ENCODE measurements at places on chromosomes 2 and 18.

DNA sequence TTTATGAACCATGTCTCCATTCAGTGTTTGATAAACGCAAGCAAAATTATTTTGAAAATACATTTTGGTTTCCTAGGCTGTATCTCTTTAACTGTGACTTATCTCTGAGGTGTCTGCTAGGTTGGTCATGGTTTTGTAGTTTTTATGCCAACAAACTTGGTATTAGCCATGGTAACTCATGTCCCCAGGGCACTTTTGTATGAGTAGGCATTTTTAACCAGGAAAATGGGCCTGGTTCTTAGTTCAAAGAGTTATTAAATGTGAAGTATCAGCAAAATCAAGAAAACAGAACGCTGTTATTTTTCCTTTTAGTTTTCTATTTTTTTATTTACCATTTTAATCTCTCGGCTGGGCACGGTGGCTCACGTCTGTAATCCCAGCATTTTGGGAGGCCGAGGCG, 179.3 kb upstream of the LHCGR start:
- DNase-seq: no peak

GRCh38 chr18:38470421-38470820, 904.8 kb upstream of the CELF4 start:
- DNase-seq: no peak

- DNase-seq: no peak
Observed at GRCh38 chr2:182868054-182868796, 1.8 kb upstream of the FRZB start.

DNA sequence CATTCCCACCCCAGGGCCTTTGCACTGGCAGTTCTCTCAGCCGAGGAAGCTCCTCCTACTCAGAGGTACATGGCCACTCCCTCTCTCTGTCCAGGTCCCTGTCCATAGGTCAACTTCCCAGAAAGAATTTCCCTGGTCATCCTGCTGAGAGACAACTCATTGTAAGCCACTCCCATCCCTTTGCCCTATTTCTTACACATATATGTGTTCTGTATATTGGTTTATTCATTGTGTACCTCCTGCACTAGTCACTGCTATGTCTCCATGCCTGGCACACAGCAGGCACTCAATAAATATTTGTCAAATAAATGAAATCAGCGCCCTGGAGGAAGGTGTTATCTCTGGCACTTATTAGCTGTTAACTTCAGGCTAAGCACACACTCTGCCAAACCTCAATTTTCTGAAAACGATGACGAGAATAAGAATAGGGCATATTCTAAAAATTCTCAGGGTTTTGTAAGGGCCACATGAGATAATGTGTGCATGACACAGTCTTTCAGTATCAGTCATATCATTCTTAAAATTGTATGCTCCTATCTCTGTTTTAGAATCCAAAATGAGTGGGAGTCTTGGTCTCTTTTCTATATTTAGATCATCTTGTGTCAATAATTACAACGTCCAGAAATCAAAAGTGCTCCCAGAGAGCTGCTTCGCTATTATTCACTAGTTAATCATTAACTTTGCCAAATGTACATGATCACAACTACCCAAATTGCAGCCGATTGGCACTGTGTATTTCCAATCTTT, 198.0 kb downstream of the ALK start:
- no peak for DNase-seq

DNA sequence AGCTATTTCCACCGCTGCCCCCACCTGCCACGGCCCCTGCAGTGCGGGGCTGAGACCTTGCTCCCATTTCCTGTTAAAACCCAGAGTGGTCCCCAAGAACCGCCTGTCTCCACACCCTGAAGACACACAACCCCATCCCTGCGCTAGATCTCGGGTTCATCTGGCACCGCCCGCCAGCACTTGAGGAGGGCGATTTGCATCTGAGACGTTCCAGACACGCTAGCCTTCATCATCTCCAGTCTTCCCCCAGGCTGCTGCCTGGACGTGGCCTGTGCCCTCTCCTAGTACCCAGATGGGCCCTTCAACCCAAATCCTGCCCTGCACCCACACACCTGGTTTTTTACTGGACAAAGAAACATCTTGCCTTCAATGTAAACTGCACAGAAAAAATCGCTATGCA, 49.8 kb downstream of the SLC66A2 start:
- no peak for DNase-seq

DNA sequence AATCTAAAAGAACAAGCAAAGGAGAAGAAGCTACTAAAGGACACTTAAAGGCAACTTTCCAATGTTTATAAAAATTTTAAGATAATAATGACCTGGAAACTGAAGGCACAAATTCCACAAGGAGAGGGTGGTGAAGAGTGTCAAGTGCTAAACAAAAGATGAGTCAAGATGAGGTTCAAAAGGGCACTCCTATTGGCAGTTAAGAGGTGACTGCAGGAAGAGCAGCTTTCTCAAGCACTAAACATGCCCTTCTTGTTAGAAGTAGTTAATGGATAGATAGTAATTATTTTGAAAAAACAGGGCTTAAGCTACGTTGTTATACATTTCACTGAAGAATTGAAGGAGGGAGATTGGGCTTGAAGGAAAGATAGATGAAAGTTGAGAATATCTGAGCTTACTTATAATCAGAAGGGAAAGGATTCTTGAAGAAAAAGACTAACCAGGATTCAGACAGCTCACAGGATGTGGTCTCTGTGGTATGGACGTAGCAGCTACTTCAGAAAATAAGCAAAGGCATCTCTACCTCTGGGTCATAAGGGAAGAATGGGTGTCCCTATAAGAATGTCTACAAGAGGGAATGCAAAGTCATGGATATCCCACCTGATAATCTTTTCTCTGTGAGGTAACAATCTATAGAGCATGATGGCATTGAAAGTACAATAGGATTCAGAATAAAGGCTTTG, 454.7 kb upstream of the SLC39A10 start:
- no peak for DNase-seq

GRCh38 chr2:30293303-30293921, 62.1 kb downstream of the LBH start:
- no peak for DNase-seq

- DNase-seq: no peak
Observed at GRCh38 chr2:24894750-24895149, 25.3 kb downstream of the ADCY3 start.

DNA sequence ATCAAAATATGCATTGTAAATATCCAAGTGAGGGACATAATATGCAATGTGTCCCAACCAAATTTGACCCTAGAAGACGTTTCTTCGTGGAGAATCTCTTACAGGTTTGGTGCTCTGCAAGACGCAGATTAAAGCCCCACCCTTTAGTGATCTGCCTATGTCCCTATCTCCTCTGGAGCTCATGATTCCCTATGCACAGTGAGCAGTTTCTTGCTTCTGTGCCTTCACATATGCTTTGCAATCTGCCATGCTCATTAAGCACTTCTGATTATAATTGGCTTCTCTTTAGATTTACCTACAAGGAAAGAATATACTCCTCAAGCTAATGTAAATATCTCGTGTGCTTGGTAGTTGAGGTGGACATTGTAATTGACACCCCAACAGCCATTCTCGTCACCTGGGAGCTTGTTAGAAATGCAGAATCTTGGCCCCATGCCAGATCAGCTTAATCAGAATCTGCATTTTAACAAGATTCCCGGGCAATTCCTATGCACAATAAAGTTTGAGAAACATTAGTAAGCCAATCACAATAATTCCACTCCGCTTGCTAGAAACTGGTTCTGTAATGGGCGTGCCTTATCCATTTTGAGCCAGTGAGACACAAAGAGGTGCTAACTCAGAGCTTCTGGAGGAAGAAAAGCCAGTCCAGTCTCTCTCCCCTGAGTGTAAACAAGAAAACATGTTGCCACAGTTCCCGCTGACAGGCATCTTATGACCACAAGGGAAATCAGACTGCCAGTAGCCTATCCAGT, 2.8 kb upstream of the PUM2 start:
- DNase-seq: no peak

GRCh38 chr2:176555781-176556180, 286.5 kb downstream of the MTX2 start:
- DNase-seq: no peak

GRCh38 chr18:74499633-74500032, 3.5 kb downstream of the CNDP2 start:
- DNase-seq: peak; percentile 90

GRCh38 chr2:263022-263738, 652 bp downstream of the SH3YL1 start:
- peak; percentile 24 for DNase-seq

- peak; percentile 80 for DNase-seq
Observed at GRCh38 chr2:217988014-217988839, 14.6 kb downstream of the TNS1 start.

- DNase-seq: no peak
Observed at GRCh38 chr2:42503291-42503690, 9.5 kb upstream of the KCNG3 start.

GRCh38 chr2:174593574-174594203, 3.9 kb downstream of the WIPF1 start:
- no peak for DNase-seq

DNA sequence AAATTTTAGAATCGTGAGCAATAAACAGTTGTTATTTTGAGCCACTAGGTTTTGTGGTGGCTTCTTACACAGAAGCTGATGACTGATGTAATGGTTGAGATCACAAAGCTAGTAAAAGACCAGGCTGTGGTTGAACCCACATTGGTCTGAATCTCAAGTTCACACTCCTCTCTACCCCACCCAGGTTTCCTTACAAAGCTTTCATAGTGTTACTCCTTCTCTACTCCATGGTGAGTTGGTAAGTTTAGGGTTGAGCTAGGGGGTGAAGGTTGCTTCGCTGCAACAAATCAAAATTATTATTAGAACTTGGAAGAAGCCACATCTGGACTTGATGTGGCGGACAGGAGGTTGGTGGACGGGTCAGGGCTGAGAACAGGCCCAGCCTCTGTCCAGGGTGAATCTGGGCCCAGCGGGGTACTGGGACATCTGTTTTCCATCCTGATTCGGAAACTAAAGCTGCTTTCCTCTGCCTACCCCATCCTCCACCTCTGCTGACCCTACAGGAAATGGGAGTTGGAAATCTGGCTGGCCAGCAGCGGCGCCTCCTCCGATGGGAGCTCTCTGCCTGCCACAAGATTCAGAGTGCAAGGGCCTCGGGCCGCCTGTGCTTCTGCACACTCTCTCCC, 86.3 kb downstream of the ZFP36L2 start:
- no peak for DNase-seq

DNA sequence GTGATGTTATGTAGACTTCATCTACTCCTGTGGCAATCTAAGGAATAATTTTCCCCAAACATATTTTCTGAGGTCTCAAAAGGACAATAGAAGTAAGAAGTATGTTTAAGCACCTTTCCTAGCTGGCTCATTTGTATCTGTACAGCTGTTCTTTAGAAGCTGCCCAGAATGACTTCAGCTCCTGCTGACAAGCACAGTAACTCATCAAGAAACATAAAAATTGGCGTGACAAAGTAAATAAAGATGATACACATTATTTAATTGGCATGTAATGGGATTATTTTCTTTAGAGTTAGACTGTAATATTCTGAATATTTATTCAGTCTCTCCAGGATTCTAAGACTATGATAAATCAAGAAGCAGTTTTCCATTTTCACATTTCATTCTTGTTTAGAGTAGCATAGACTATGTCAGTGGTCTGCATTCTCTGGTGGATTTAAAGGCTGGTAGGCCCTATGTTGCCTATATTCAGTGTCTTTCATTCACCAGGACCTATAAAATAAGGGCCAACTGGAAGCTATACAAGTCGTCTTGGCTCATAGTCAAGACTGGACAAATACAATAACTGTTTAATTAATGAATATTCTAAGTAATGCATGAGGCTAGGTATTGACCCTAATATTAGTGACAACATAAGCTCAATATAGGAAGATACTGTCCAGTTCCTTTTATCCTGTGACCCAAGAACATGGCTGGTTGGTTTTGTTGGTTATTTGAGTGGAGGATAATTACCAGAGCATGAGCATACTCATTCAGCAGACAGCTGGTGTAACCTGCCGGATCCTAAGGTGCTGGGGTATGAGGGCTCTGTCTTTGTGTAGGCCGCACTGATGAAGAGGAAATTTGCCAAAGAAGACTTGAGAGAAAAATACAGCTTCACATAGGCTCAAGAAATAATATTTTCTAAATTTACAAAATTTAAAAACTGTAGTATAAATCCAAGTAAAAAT, 107.0 kb downstream of the PDE1A start:
- DNase-seq: no peak

- no peak for DNase-seq
Observed at GRCh38 chr2:10126632-10127026, 4.1 kb downstream of the RRM2 start.

- no peak for DNase-seq
Observed at GRCh38 chr2:159497256-159497655, 119.1 kb downstream of the BAZ2B start.

- no peak for DNase-seq
Observed at GRCh38 chr2:185531721-185532120, 206.9 kb upstream of the FSIP2 start.

GRCh38 chr2:137964859-137965459, 686 bp downstream of the HNMT start:
- no peak for DNase-seq

Data from T47D (cell line).